ENCODE measurements at places on chromosomes 7 and 10.

DNA sequence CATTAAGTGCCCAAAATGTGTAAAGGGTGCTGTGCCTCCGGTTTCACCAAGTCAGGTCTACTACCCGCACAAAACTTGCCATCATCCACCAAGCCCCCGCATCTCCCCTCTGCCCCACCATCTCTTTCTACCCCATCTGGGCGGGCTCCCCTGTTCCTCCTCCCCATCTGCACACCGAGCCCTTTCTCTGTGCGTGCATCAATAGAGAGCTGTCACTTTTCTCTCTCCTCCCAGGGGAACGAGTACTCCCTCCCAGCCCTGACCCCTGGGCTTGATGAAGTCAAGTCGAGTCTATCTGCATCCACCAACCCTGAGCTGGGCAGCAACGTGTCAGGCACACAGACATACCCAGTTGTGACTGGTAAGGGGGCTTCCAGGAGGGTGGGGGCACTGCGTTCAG lies 63.5 kb downstream of the PAX2 start:
- no peak for DNase-seq

DNA sequence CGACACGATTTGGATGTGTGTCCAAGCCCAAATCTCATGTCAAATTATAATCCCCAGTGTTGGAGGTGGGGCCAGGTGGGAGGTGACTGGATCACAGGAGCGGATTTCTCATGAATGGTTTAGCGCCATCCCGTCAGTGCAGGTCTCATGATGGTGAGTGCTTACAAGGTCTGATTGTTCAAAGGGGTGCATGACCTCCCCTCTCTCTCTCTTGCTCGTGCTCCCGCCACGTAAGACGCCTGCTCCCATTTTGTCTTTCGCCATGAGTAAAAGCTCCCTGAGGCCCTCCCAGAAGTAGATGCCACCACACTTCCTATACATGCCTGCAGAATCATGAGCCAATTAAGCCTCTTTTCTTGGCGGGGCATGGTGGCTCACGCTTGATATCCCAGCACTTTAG lies 71.5 kb upstream of the NANOS1 start:
- DNase-seq, result no peak

DNA sequence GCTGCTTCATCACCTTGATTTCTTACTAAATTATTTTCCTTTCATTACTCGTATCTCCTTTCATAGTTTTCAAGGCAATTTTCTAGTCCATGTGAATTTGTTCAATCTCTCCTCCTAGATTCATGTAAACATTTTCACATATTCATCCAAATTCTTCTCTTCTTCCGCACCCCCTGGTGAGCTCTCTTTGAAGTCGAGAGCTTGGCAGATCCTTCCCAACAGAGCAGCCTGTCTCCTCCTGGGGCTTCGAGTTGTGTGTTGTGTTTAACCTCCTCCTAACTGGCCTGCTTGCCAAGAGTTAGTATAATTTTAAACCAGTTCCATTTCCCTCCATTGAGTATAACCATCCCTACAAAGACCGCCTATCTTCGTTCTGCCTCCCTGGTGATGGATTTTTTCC lies 272.4 kb upstream of the CELF2 start:
- no peak for DNase-seq

DNA sequence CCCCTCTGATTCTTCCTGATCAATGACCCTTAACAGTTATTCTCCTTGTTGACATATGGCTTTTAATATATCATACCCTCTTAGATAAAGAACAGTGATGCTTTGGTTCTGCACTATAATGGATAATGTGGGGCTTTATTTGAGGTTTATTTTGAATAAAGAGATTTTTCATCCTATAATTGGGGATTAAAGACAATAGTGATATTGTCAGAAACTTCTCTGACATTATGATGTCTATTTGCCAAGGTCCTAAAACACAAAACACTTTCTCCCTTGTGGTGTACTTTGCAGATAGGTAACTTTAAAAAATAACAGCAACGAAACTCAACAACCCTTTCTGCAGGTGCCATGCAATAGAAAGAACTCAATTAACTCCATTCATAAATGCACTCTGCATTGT lies 243.6 kb upstream of the RHOBTB1 start:
- DNase-seq, result no peak

- peak; percentile 99 for DNase-seq
Measured at GRCh38 chr7:1466524-1467271, 7.4 kb upstream of the MICALL2 start.

GRCh38 chr7:78370936-78371335 lies 572.4 kb downstream of the PHTF2 start:
- DNase-seq, result no peak

GRCh38 chr7:92576296-92576695 lies 13.9 kb downstream of the FAM133B start:
- no peak for DNase-seq

- DNase-seq, result no peak
Measured at GRCh38 chr10:43904844-43905243, 256.2 kb upstream of the ZNF32 start.
